ENCODE measurements at places on chromosomes 6 and 20.

GRCh38 chr20:25497586-25498279, 87.6 kb downstream of the NINL start:
- DNase-seq, result no peak

- no peak for DNase-seq
These were observed 107.8 kb upstream of the HS3ST5 start for GRCh38 chr6:114450631-114451030.

DNA sequence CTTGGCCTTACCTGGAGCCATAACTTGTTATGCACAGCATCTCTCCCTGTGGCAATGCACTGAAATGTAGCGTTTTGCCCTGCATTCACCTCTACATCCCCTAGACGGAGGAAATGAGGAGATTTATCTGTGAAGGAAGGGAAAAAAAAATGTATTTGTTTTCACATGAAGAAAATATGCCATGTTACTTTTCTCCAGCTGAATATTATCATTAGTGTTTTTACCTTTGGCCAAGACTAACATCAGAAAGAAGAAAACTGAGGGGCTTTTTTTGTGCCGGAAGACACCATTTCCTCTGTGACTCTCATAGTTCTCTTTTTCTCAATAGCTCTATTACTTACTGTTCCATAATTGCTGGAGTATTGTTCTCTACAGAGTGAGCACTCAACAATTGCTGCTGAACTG, 280.4 kb downstream of the PTPRK start:
- DNase-seq, result no peak

DNA sequence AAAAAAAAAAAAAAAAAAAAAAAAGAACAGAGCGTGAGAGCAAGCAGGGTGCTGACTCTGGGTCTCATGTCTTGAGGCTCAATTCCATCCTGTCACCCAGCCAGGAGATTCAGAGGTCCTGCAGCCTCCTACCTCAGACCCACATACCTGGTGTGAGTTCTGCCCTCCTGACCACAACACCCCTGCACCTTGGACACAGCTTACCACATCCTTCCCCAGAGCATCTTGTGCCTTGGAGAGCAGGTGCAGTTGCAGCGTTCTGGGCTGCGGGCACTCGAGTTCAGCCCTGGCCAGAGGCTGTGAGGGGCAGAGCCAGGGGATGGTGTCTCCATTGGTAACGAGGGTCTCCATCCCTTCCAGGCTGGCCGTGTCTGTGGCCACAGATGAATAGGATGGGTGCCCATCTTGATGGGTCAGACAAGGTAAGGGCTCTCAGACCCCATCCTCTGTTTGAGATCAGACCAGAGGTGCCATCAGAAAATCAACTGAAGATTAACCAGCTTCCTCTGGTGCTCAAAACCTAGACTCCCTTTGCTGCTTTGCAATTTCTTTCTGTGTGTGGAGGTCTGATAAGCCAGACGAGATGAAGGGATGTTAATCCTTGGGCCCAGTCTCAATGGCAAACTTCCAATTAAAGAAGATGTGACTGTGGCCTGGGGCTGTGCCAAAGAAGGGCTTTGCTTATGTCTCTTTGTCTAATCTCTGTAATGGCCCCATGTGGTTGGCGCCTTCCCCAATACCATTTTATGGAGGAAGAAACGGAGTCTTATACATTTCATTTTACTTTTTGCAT, 14.7 kb upstream of the ZNF831 start:
- no peak for DNase-seq

DNA sequence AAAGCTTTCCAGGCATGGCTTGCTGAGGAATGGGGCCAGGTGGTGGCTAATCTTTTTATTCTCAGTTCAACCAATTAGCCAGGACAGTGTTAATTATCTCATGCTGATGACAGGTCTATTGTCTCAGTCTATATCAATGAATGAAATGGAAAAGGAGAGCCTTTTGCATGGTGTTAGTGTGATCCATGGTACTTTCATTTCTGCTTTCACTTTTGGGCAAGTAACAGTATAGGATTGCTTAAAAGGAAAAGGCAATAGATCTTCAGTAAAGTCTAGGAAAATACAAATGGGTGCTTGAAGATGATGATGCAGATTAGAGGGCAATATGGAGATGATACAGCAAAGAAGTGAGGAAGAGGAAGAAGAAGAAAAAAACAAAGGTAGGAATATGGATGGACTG, 430.3 kb downstream of the TFAP2A start:
- DNase-seq, result no peak

DNA sequence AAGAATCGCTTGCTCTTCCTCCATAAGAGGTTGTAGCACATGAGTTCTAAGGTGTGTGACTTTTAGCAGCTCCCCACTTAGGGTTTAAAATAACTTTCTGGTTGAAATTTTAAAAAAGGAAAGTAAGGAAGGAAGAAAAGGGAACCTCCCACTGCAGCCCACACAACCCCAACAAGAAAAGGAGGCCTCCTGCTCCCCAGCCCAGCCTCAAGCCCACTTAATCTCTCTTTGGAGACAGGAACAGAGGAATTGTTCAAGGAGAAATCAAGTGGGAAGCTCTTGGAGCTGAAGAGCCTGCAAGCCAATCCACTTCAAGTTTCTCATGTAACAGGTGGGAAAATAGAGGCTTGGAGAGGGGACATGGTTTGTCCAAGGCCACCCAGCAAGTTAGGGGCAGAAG, 39.1 kb upstream of the PREX1 start:
- DNase-seq, result no peak

GRCh38 chr6:25411316-25411950, 132.3 kb downstream of the CARMIL1 start:
- DNase-seq, result no peak

DNA sequence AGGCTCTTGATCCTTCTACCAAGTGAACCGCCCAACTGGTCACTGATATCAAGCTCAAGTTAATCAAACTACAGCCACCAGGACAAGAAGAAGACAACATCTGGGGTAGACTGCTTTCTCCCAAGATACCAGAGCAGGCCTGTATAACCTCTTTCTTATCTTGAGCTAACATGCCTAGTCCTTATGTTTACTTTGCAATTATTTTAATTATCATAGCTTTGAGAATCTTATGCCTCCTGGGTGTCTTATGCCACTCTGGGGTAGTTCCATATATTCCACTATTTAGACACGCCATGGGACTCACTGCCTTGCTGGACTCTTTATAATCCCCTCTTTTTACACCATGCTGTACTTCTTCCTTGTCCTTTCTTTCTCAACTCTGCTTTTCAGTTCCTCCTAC, 41.5 kb upstream of the ECI2 start:
- DNase-seq, result no peak

DNA sequence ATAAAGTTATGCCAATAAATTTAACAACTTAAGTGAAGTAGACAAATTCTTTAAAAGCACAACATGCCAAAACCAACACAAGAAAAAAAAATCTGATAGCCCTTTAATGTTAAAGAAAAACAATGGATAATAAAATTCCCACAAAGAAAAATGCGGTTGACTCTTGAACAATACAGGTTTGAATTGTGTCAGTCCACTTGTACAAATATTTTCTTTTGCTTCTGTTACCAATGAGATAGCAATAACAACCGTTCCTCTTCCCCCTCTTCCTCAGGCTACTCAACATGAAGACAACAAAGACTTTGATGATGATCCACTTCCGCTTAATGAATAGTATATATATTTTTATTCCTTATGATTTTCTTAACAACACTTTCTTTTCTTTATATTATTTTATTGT, 283.9 kb upstream of the MAN1A1 start:
- DNase-seq, result no peak

- DNase-seq, result no peak
These were observed 14.1 kb upstream of the CPNE5 start for GRCh38 chr6:36853325-36853724.

GRCh38 chr6:107811591-107812218, 12.4 kb downstream of the SCML4 start:
- DNase-seq, result peak; percentile 27

GRCh38 chr20:20501128-20501527, 133.2 kb downstream of the INSM1 start:
- DNase-seq, result no peak

DNA sequence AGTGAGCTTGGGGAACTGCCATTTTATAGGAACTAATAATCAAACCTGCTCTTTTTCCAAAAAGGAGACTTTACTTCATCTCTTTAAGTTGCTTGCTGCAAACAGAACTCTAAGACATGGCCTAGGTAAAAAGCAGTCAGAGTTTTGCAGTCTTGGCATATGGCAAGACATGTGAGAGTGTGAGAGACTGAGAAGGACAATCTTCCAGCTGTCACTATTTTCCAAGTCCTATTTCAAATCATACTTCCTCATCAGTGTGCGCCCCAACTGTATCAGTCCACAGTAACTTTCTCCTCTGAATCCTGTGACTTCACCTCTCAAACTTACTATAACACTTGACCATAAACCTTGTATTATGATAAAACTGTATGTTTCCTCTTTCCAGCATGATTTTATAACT, 10.4 kb downstream of the CALHM6 start:
- DNase-seq, result no peak

DNA sequence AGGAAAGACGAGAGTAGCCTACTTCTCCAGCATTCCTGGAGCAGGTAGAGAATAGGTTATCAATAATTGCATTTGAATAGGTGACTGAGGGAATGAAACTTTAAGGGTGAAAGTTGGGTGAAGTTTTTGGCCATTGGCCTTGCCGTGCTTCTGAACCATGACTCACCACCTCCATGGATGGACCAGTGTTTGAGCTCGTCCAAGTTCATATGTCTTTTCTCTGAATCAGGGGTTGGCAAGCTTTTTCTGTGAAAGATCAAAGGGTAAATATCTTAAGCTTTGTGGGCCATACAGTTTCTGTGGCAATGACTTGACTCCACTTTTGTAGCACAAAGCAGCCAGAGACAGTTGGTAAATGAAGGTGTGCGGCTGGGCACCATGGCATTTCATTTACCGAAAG, 31.8 kb downstream of the SNRNP48 start:
- no peak for DNase-seq

- DNase-seq, result no peak
These were observed 109.2 kb upstream of the RALGAPA2 start for GRCh38 chr20:20821484-20822260.

- no peak for DNase-seq
These were observed 6.6 kb downstream of the RNASET2 start for GRCh38 chr6:166949528-166950442.

DNA sequence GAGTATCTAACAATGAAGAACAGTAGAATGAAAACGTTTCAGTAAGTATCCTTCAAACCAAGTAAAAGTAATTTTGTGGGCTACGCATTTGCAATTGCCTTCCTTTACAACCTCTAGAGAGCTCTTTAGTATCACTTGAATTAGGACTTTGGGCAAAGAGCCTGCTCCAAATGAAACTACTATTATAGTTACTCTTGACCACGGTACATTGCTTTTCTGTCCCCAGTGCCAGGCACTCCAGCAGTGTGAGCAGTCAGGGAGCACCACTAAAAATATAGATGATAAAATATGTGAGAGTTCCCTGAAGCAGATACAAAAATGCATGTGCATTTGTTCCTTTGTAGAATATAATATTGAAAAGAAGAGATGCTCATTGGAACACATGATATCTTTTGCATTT, 450.1 kb upstream of the MANEA start:
- DNase-seq, result no peak

Data from type B pancreatic cell (in vitro differentiated cells).